ENCODE measurements at places on chromosomes 2 and 18.

DNA sequence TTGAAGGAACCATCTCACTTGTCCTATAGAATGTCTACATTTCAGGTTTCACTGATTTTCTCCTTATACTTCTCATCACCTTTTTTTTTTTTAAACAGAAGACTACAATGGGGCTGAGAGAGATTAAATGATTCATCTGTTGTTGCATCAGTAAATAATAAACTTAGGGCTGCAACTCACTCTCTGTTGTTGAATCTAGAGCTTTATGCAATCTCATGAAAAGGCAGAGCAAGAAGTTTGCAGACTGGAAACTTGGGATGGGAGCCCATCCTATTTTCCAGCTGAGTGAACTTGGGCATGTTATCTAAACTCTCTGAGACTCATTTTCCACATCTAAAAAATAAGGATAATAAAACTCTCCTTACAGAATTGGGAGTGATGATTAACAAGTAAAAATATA lies 58.4 kb downstream of the PDE1A start:
- no peak for DNase-seq

- no peak for DNase-seq
Observed at GRCh38 chr2:28929581-28929980, 35.1 kb downstream of the WDR43 start.

GRCh38 chr2:49028101-49028500 lies 126.2 kb downstream of the FSHR start:
- no peak for DNase-seq

- no peak for DNase-seq
Observed at GRCh38 chr18:13308369-13308768, 89.8 kb downstream of the LDLRAD4 start.

GRCh38 chr18:31772699-31773098 lies 12.0 kb upstream of the SLC25A52 start:
- DNase-seq, result no peak

GRCh38 chr2:197784956-197785941 lies at the start of gene BOLL:
TSS of gene BOLL (minus strand) at chr2:197785319. CDS start at chr2:197781850, 3,469 bp downstream.
- no peak for DNase-seq

DNA sequence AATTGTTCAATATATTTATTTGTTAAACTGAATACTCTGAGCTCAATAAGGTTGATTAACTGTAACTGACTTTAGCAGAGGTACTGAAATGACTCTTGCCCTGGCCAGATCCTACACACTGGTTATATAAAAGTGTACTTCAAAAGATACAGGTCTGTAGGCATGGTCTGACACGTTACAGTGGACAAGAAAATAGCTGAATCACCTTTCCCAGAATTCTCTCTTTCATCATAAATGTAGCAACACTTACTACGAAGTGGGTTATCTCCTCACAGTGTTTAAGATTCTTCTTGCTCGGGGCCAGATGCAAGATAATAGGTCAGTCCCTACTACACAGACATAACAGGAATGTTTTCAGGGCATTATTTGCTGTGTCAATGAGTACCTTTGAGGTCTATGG lies 107.0 kb upstream of the ZC3H15 start:
- DNase-seq, result no peak

DNA sequence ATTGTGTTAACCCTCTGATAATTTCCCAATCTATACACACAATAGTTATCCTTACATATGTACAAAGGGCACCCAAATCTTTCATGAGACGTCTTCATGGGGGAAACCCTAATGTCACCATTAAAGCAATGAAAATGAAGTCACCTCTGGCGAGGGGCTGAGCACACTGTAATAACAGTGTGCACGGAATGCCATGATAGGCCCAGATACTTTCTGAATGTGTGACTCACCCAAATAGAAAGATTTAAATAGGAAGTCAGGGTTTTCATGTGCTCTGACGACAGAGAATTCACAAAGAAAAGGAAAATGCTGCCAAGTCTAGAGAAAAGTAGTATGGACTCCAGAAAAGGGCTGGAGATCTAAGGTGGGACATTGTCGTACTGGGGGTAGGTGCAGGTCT lies 128.3 kb downstream of the SATB2 start:
- DNase-seq, result no peak

DNA sequence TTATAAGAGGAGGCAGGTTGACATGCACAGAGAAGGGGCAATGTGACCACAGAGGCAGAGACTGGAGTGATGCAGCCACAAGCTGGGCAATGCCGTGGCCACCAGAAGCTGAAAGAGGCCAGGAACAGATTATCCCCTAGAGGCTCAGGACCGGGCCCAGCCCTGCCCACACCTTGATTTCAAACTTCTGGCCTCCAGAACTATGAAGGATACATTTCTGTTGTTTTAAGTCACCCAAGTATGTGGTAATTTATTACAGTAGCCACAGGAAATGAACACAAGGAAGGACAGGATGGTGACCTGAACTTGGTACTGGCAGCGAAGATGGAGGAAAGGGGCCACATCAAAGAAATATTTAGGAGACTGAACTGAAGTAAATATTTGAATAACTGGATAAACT lies 66.8 kb upstream of the RIOK3 start:
- DNase-seq, result no peak

DNA sequence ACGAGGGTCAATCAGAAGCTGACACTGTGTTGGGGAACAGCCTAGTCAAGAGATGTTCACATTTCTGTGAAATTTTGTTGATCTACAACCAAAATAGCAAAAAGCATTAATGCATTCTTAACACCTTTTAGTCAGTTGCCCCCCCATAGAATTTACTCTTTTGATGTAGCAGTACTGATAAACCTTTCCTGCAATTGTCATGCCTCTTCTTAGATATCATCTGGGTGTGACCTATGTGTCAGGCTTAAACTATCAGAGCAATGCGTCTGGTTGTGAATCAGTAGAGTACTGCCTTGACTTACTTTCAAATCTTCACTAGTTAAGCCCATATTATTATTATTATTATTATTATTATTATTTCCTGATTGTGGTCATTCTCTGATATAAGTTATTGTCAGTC lies 61.9 kb downstream of the GREB1L start:
- DNase-seq, result no peak

DNA sequence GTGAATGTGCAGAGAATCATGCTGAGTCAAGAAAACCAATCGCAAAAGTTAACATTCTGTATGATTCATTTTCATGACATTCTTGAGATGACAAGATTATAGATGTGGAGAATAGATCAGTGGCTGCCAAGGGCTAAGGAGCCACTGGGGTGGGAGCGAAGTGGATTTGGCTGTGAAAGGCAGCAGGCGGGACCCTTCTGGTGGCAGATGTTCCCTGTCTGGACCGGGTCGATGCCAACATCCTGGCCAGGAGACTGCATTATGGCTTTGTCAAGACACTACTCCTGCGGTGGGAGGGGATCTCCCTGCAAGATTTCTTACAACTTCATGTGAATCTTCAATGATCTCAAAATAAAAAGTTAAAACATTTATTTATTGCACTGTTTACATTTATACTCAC lies 427.9 kb downstream of the GALR1 start:
- no peak for DNase-seq

DNA sequence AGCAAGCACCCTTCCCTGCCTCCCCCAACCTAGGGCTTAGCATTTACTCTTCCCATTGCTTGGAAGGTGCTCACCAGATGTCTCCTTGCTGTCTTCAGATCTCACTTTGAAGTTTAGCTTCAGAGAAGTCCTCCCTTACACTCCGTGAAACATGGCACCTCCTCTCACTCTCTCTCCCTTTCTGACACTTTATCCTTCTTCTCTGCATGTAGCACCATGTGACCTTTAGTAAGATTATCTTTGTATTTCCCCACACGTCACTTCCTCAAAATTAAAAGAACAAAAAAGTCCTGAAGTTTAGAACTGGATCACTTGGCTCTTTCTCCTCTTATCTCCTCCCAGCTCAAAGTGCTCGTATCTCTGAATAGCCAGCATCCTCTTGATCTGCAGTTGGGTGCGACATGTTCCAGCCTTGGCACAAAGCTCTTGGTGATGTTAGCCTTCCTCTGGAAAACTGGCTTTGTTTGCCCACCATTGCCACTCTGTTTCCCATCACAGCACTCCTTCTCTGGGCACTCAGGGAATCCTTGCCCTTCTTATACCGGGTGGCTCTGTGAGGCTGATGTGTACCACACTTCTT lies 40.6 kb upstream of the EPAS1 start:
- DNase-seq, result no peak

DNA sequence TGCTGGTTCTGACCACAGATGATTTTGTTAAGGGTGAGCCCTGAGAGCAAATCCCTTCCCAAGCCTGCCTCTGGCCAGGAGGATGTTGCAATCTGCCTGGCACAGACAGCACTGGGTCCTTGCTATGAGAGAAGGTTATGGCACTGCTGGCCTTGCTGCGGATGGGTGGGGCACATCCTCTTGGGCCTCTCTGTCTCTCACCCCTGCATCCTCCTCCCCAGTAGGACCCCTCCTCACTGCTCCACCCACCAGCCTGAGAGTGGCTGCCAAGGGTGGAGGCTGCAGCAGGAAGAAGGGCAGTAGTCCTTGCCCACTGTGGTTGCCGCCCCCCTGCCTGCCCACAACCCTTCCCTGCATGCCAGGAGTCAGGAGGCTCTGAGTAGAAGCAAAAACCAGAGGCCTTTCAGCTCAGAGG lies 180.9 kb downstream of the ZBTB7C start:
- no peak for DNase-seq

Measured in NCI-H2081 treated with DMSO at 0.1 percent for 48 hours (cell line).